ENCODE measurements at places on chromosomes 6 and 20.

- DNase-seq: no peak
These were observed 8.2 kb downstream of the SEC23B start for GRCh38 chr20:18515973-18516372.

DNA sequence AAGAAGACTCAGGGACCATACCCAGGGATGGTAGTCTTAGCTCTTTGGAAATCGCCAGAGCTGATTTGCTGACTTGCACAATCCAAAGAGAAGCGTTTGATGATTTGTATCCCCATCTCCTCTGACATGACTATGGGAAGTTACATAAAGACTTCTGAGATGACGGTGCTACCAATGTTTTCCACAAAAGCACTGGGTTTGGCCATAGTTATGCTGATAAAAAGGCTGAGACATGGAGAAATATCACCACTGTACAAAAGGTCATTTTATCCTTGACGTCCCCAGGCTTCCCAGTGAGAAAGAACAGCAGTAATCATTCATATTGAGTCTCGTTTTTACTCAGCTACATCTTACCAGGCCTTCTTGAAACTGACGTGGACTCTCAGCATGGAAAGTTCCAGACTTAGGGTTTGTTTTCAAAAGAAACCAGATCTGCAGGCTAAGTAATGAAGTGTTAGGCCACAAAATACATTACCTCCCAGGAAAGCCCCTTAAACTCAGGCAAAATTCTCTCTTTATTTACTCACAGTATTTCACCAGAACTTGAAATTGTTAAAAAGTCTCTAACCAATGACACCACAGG is 370.3 kb upstream of the JARID2 start:
- DNase-seq: no peak

DNA sequence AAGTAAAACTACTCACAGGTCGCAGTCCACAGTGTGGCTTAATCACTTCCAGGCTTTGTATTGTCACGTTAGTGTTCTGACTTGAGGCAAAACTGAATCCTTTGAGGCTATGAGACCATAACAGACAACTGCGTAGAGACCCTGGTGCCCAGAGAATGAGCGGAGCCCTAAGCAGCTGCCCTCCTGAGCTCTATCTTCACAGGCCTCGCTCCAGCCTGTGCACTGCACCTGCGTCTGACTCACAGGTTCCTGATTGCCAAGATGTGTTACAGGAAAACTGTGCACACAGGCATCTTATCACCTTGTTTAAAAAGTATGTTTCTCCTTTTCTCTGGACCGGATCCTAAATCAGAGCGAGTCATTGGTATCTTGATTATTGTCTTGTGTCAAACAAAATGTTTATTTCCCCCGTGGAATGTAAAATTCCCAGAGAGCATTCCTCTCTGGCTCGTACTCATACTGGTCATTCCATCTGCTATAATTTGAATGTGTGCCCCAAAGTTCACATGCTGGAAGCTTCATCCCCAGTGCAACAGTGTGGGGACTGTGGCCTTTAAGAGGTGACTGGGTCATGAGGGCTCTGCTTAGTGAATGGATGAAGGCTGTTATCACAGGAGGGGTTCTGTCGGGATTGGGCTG is 25.7 kb downstream of the PRR18 start:
- no peak for DNase-seq

- no peak for DNase-seq
These were observed 54.7 kb downstream of the TRMT6 start for GRCh38 chr20:5895626-5896025.

DNA sequence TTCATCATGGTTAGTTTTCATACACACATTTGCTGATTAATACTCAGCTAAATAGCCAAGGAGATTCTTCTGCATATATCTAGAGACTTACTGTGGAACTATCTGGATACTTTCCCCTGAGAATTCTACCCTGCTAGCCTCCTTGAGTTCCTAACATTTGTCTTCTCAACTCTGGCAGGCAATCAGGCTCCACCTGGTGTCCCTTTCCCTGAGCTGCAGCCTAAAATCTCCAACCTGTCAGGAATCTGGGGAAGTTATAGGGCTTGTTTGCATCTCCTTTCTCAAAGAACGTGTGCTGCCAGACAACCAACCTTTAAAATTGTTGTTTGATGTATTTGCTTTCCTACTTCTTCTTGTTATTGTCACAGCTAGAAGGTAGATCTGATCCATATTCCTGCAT is 73.4 kb downstream of the FUT9 start:
- no peak for DNase-seq

DNA sequence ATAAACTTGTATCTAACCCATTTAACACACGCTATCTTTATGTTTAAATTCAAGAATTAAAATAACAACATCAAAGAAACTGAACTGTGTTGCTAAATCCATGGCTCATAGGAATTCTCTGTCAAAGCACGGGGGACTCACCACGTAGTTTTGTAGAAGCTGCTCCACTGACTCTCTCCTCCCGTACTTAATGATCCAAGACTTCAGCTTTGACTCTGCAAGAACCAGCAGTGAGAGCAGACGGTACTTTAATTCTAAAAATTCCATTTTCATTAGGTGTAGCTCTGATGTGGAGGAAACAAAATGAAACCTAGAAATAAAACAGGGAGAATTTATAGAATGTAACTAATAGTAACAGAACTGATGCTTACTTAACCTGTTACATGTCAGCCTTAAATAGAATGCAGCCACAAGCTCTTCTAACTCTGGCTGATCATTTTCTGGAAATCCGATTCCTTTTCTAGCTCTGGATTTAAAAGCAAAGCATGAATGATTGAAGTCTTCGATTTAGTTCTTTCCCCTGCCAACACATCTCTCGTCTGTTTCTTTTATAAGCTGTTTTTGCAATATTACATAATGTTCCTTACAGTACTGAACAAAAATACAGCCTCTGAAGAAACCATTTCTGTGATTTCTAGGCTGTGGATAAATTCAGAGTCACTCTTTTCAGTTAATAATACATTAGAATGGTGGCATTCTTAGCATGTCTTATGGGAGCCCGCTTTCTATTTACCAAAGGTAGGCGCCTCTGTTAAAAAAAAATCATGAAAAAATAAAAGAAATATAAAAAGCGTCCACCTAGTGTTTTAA is 165.5 kb downstream of the SYNE1 start:
- no peak for DNase-seq

- DNase-seq: no peak
These were observed 10.5 kb upstream of the STX11 start for GRCh38 chr6:144139817-144140216.

GRCh38 chr20:15831201-15831600 is 742.0 kb downstream of the KIF16B start:
- DNase-seq: no peak

DNA sequence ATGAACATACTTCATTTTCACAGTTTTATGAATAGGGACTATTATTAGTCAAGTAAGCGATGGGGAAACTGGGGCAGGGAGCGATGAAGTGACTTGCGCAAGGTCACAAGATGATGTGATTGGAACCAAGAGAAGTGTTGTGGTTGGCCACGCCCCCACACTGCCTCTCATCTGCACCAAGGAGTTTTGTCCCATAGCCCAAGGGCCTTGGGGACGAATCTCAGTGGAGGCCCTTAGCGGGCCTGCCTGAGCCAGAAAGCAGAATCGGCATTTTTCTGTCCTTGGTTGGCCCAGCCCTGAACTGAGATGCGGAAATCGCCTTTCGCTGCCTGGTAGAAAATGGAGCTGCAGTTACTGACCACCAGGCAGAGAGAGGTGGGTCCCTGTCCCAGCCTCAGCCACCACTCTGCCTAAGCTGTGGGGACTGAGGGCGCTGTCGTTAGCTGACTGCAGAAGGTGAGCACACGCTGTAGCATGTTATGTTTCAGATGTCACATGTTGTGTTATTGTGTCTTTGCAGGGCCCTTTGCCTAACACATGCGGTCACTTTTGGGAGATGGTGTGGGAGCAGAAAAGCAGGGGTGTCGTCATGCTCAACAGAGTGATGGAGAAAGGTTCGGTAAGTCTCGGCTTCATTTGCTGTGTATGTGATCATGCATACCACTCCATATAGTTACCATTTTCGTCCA is 57.8 kb downstream of the PTPN1 start:
- no peak for DNase-seq

- no peak for DNase-seq
These were observed 28.6 kb downstream of the PPARD start for GRCh38 chr6:35370785-35371493.

GRCh38 chr6:17758119-17758518 is 51.4 kb upstream of the NUP153 start:
- DNase-seq: no peak

DNA sequence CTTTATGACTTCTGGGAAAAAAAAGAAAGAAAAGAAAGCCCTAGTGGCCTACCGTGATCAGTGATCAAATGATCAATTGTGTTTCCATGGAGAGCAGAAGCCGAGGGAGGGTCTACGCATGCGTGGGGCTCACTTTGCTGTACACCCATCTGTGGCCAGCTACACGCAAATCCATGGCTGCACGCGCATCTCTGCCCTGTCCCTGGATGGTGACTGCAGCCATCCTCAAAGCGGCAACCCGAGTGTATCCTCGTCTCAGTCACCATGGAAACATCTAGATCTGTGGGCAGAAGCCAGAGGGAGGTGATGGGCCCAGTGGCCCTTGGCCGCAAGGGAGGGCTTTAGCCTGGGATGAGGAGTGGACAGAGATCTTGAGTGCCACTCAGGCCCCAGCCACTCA is 785 bp upstream of the ULBP3 start:
- DNase-seq: no peak

DNA sequence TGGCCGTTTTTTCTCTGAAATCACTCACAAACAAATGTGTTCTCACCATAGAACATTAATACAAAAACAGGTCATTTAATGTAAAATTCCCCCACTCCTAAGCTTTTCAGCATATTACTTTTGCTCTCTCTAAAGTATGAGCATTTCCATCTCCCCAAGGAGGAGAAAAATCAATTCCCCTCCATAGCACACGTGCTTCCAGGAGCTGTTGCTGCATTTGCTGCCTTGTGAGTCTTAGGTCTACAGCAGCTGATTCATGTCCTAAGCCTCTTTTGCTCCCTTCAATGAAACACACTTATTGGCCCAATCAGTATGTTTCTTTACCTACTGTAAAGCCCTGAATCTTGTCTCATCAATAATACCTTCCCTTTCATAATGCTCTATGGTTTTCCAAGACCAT is 6.4 kb upstream of the COL9A1 start:
- no peak for DNase-seq

DNA sequence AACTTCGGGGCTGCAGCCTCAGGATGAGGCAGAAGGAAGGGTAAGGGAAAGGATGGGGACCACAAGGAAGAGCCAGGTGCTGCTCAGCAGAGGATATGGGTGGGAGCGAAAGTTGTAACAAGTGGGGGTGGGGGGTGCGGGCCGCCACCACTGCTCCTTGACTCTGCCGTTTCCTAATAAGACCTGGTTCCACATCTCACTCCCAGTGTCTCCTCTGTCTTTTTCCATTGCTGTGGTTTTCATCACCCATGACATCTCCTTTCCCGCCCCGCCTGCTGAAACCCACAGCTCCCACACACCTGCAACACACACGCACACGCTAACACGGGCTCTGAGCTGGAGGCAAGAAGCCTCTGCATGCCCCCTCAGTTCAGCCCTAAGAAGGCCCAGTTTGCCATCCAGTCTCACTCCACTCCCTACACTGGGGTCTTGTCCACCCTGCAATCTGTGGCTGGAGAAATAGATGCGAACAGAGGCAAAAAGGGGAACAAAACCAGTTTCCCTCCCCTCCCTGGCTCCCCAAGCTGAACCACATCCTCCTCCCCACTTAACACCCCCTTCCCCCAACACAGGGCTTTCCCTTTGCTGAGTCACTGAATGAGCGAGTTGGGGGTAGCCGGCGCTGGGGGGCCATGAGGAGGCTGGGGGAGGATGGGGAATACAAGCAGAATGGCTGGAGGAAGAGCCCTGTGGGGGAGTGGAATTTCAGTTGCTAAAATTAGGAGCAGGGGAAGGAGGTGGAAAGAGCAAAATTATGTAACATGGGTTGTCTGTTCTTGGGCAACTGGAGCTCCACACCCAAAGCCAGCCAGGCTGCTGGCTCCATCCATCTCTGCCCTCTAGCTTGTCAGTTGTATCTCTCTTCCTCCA is 11.5 kb downstream of the NFKBIL1 start:
- no peak for DNase-seq

DNA sequence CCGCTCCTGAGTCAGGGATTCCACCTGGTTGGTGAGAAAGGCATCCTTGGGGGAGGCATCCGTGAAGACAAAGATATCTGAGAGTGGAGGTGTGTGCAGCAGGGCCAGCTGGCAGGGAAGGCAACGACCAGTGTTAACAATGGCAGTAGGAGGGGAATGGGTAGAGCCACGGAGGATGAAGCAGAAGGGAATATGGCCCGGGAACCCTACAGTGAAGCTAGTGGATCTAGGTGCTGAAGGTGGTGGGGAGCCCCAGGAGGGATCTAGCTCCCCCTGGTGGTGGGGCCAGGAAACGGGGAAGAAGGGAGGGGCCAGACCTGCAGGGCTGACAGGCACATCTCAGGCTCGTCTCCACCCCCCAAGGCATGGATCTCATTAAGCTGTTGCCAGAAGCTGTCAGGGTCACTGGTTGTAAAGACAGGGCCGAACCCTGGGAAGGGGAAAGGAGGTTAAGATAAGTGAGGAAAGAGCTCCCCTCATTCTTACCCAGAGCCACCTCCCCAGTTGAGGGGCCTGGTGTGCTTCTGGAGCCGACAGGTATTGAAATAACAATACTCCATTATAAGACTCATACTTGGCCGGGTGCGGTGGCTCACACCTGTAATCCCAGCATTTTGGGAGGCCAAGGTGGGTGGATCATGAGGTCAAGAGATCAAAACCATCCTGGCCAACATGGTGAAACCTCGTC is 7.3 kb downstream of the VWA7 start:
- DNase-seq: no peak
